Gastrocnemius medialis (tissue), 4 donors: ENCODE measurements at places on chromosomes 11 and 22. TPM values are rescaled to one million over a fixed set of nuclear protein-coding genes. Genes with fewer than 3 reads are reported as not detected.

Gene GSTT2
- total RNA-seq: not detected

Gene CRYBA4
- total RNA-seq: not detected

Gene TMEM191B
- total RNA-seq: not detected

Gene PLEKHA7
- total RNA-seq: 2.3 TPM

Gene GAS2
- 2.6 TPM for total RNA-seq

Gene OR51E2
- 0.24 TPM for total RNA-seq

Gene GTSE1
- 0.49 TPM for total RNA-seq

DNA sequence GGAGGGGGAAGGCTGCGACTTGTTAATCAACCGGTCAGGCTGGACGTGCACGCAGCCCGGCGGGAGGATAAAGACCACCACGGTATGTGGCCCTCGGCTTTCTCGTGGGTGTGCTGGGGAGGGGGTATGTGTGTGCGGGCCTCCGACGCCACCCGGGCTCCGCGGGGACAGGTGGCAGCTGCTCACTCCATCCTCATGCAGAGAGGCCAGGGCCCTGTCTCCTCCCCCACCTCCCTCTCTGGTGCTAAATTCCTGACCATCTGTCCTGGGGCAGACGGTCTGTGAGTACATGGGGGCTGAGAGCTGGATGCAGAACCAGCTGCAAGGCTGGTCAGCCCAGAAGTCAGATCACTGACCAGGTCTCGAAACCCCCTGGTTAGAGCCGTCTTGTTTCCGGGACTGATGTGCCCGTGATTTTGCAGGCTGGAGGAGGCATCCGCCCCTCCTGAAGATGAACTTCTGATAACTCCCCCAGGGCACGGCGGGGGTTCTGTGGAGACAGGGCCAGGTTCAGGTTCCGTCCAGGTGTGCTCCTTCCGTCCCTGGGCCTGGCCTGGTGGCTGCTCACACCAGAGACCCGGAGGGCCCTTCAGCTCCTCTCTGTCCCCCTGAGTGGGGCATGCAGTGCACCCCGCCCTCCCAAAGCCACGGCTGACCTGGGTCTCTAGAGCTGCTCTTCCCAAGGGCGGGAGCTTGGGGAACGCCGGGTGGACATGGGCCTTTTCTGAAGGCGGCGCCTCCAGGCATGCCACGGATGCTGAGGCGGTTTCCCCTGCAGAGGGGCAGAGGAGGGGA, 1119.7 kb downstream of the BRD1 start:
- H3K4me3 ChIP-seq: no peak overlapping the region
- H3K4me1 ChIP-seq: no peaks in the 10 kb centered on the region
- H3K27ac ChIP-seq: no peak overlapping the region
- no peaks in the 10 kb centered on the region for H3K36me3 ChIP-seq

DNA sequence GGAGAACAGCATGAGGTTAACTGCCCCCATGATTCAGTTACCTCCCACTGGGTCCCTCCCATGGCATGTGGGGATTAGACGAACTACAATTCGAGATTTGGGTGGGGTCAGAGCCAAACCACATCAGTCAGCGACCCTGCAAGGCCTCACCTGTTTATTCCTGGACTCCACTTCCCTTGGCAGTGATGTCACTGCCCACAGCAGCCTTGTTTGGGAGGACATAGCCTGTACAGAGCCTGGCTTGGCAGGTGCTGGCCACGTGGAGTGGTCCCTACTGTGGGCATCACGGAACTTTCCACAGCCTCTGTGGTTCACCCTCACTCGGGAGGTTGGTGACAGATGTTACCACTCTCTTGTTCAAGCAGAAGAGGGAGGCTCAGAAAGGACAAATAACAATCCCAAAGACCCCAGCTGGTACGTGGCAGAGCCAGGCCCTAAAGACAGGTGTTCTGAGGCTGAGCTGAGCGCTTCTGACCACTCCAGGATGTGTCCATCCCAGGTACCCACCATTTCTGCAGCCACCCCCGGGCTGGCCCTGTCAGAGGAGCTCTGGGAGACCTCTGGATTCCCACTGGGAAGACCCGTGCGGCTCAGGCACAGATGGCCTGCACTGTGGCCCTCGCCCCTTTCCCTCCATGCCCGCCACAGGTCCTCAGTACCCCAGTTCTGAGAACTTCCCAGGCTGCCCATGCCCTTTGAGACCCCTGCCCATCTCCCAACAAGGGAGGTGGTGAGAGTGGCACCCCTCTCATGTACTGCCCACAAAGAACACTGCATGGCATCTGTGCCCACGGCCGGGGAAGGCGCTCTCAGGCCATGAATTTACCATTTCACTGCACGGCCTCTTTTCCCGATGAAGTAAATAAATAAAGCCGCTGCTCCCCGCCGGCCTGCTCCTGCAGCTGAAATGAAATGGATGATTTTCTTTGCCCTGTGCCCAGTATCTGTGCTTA, 605.8 kb downstream of the TBC1D22A start:
- DNase-seq: no peak
- no peak overlapping the region for H3K4me3 ChIP-seq
- H3K27me3 ChIP-seq: no peaks in the 10 kb centered on the region
- no peak overlapping the region for H3K27ac ChIP-seq
- no peaks in the 10 kb centered on the region for H3K36me3 ChIP-seq

- no peaks in the 10 kb centered on the region for H3K36me3 ChIP-seq
- H3K4me1 ChIP-seq: peaks cover 33% of the 10 kb centered on the region
- no peak overlapping the region for H3K4me3 ChIP-seq
Measured at GRCh38 chr11:836700-837099, 3.9 kb downstream of the CD151 start.

GRCh38 chr22:47627556-47628253, 865.3 kb downstream of the TBC1D22A start:
- no peaks in the 10 kb centered on the region for H3K36me3 ChIP-seq
- no peak overlapping the region for H3K4me3 ChIP-seq
- no peak for DNase-seq
- no peak overlapping the region for H3K27ac ChIP-seq
- no peaks in the 10 kb centered on the region for H3K4me1 ChIP-seq

DNA sequence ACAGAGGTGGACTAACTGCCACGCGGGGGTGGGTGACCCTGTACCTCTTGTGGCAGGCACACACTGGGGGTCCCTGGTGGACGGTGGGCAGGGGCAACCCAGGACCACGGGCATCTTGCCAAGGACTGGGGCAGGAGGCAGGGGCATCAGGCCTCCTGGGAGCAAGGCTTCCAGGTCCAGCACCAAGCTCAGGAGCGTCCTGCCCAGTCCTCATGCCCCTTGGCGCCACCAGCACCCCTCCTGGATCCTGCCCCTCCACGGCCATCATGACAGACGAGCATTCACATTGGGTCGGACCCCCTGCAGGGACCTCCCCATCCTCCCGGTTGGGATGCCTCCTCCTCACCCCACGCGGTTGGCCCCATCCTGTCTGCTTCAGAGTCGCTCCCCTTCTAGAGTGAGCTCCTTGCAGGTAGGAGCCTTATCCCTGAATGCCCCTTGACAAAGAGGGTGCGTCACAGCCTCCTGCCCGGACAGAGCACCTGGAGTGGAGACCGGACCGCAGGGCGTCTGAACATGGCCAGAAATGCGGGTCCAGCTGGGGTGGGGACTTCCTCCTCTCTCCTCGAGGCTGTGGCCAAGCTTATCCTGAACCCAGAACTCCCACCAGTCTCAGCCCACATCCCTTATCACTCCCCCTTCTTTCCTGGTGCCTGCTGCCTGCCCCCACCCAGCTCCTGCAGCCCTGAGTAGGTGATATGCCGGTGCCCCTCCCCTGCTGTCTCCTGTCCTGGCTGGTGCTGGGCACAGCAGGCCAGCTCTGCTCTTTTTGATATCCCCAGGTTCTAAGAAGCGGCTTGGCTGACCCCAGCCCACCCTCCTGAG, 40.3 kb downstream of the IGF2 start:
- DNase-seq: no peak
- H3K4me3 ChIP-seq: no peak overlapping the region
- no peaks in the 10 kb centered on the region for H3K27me3 ChIP-seq
- peaks cover 19% of the 10 kb centered on the region for H3K4me1 ChIP-seq
- no peaks in the 10 kb centered on the region for H3K36me3 ChIP-seq

GRCh38 chr11:64085906-64086257, 50.2 kb downstream of the FLRT1 start:
- H3K27ac ChIP-seq: no peak overlapping the region
- H3K4me1 ChIP-seq: peaks cover 66% of the 10 kb centered on the region
- H3K36me3 ChIP-seq: no peaks in the 10 kb centered on the region
- H3K27me3 ChIP-seq: no peaks in the 10 kb centered on the region
- no peak overlapping the region for H3K4me3 ChIP-seq

GRCh38 chr22:17116572-17117330, 4.4 kb downstream of the TMEM121B start:
- DNase-seq: no peak
- no peaks in the 10 kb centered on the region for H3K27me3 ChIP-seq
- no peak overlapping the region for H3K27ac ChIP-seq
- no peak overlapping the region for H3K4me3 ChIP-seq

- H3K4me3 ChIP-seq: no peak overlapping the region
- peaks cover 16% of the 10 kb centered on the region for H3K27me3 ChIP-seq
Measured at GRCh38 chr22:23225724-23226496, 45.6 kb downstream of the BCR start.

- H3K27me3 ChIP-seq: no peaks in the 10 kb centered on the region
- no peak for DNase-seq
- no peaks in the 10 kb centered on the region for H3K36me3 ChIP-seq
- no peak overlapping the region for H3K27ac ChIP-seq
Measured at GRCh38 chr22:34669001-34669400, 397.0 kb upstream of the ISX start.

- no peak overlapping the region for H3K4me3 ChIP-seq
- peaks cover 23% of the 10 kb centered on the region for H3K4me1 ChIP-seq
- peak overlapping the region; percentile 76 for H3K27ac ChIP-seq
Measured at GRCh38 chr11:19680829-19681368, 31.7 kb upstream of the NAV2 start.

GRCh38 chr11:134253188-134253993, at the start of the genes ACAD8 and THYN1:
Gene ACAD8 (plus strand): TSS chr11:134253568. CDS start chr11:134253601, 33 bp downstream.
Gene THYN1 (minus strand): TSS chr11:134253352. CDS start chr11:134252882, 470 bp downstream.
- DNase-seq: peak; percentile 96
- no peaks in the 10 kb centered on the region for H3K36me3 ChIP-seq
- H3K4me1 ChIP-seq: peaks cover 24% of the 10 kb centered on the region
- H3K27ac ChIP-seq: peak within 1 kb of the TSS; percentile 80
- H3K4me3 ChIP-seq: peak within 1 kb of the TSS; percentile 98

DNA sequence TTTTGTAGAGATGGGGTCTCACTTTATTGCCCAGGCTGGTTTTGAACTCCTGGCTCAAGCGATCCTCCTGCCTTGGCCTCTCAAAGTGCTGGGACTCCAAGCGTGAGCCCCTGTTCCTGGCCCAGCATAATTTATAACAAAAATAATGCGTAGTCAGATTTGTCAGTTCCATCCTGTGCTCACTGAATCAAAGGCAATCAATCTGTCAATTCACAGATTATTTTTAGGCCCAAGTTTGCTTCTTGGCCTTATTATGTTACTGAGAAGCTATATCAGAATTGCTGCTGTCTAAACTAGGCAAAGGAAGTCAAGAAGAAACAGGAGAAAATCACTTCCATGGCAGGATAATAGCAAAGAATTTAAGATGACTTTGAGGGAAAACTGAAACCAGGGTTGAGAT, 8.7 kb downstream of the DLAT start:
- peaks cover 6% of the 10 kb centered on the region for H3K4me1 ChIP-seq
- DNase-seq: no peak
- peaks cover 84% of the 10 kb centered on the region for H3K36me3 ChIP-seq

GRCh38 chr22:30426388-30427353, 1.1 kb downstream of the MTFP1 start:
- peak overlapping the region; percentile 87 for H3K27ac ChIP-seq
- DNase-seq: peak; percentile 58
- peak overlapping the region; percentile 56 for H3K4me3 ChIP-seq
- no peaks in the 10 kb centered on the region for H3K36me3 ChIP-seq

DNA sequence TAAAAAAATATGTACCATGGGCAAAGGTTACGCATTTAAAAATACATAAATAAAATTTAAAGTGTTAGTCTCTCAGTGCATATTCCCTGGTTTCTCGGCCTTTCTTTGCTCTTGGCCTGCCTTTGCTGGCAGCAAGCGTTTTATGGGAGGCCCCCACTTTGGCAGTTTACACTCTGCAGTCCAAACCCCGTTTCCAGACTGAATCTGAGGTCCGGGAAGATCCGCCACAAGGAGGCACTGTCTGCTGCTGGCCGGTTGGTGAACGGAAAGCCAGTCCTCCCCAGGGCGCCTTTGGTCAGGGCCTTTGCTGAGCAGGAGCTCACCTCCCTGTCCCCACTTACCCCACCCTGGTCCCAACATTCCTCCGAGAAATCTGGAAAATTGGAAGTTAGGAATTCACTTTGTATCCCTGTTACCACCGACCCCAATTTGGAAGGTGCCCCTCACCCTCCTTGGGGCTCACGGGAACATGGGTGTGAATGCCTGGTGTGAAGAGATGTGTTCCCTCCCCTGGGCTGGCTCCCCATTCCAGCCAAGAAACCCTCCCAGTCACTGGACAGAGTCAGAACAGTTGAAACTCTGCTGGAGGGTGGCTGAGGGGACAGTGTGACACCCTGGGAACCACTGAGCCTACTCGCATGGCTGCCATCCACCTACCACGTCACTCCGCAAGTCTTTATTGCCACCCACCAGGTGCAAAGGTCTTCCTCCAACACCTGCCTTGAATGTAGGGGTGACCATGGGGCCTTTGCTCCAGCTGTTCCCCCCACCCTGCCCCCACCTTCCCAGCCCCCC, 9.4 kb upstream of the SF1 start:
- no peak for DNase-seq
- no peak overlapping the region for H3K27ac ChIP-seq
- H3K4me1 ChIP-seq: no peaks in the 10 kb centered on the region
- H3K27me3 ChIP-seq: no peaks in the 10 kb centered on the region
- no peaks in the 10 kb centered on the region for H3K36me3 ChIP-seq

GRCh38 chr11:113440816-113441215, 34.4 kb downstream of the DRD2 start:
- H3K4me1 ChIP-seq: no peaks in the 10 kb centered on the region
- no peak overlapping the region for H3K4me3 ChIP-seq
- H3K27me3 ChIP-seq: peaks cover 3% of the 10 kb centered on the region
- no peak for DNase-seq
- H3K27ac ChIP-seq: no peak overlapping the region
- H3K36me3 ChIP-seq: no peaks in the 10 kb centered on the region

- H3K4me3 ChIP-seq: peak overlapping the region; percentile 59
- H3K27ac ChIP-seq: peak overlapping the region; percentile 85
- no peaks in the 10 kb centered on the region for H3K36me3 ChIP-seq
- no peaks in the 10 kb centered on the region for H3K27me3 ChIP-seq
- DNase-seq: no peak
- peaks cover 66% of the 10 kb centered on the region for H3K4me1 ChIP-seq
Measured at GRCh38 chr11:33701302-33702230, 940 bp upstream of the C11orf91 start.
